Brain pericyte (primary cell): ENCODE measurements at places on chromosomes 13 and 19.

- DNase-seq: no peak
Measured at GRCh38 chr19:5718579-5719273, 1.2 kb downstream of the LONP1 start.

- DNase-seq: no peak
Measured at GRCh38 chr19:4660181-4660791, 9.9 kb downstream of the MYDGF start.

DNA sequence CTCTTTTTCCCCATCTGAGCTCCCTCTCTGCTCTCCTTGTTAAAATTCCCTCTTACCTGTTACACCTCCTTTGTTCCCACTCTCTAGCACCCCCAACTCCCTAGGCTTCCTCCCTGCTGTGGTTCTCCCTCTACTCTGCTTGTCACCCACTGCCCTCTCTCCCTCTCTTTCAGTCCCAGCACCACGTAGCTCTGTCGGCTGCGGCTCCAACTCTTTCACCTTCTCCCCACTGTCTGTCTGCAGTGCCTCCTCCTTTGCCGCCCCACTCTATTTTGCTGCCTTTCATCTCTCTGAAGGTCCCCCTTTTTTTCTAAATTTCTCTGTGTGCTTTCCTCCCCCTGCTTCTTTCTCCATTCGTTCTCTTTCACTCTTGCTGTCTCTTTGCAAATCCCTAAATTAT is 1.1 kb downstream of the ZNF836 start:
- DNase-seq: no peak

DNA sequence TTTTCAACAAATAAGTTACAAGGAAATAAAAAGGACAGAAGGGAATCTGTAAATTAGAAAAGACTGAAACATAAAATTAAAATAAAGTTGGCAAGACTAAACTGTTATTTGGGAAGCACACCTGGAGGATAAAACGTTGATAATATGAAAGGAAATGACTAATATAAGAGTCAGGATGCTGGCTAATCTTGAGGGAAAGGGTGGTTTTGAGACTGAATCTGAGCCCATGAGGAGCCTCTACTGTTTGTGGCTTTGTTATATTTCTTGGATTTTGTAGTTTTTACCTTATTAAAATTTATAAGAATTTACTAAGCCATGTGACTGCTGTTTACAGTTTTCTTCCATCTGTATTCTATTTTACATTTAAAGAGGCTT is 718.0 kb upstream of the SPRY2 start:
- no peak for DNase-seq

DNA sequence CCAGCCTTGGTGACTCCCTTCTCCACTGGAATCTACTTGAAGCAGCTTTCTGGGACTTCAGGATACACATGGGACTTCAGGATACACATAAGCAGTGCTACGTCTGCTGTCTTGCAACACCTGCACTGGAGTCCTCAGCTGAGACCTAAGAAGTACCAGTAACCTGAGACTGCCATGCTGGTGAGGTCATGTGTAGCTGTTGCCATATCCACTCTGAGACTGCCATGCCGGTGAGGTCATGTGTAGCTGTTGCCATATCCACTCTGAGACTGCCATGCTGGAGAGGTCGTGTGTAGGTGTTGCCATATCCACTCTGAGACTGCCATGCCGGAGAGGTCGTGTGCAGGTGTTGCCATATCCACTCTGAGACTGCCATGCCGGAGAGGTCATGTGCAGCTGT is 937.9 kb downstream of the EFNB2 start:
- no peak for DNase-seq

DNA sequence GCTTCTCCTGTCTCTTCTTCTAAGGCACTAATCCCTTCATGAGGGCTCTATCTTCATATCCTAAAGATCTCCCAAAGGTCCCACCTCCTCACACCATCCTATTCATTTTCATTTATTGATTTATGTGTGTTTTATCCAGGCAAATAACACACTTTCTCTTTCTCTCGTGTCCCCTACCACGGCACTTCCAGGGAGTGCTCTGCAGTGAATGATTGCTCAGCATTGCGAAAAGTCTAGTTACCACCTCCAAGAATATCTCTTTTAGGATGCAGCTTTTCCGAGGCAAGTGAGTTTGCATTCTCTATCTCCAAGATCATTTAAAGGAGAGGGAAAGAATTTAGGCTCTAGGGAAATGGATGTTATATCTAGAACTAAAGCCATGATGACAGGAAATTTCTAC is 101.7 kb downstream of the MIPEP start:
- no peak for DNase-seq

GRCh38 chr19:10603084-10603872 is 16.2 kb upstream of the AP1M2 start:
- no peak for DNase-seq

GRCh38 chr19:14940266-14940665 is 1.0 kb upstream of the OR7C2 start:
- DNase-seq: no peak

DNA sequence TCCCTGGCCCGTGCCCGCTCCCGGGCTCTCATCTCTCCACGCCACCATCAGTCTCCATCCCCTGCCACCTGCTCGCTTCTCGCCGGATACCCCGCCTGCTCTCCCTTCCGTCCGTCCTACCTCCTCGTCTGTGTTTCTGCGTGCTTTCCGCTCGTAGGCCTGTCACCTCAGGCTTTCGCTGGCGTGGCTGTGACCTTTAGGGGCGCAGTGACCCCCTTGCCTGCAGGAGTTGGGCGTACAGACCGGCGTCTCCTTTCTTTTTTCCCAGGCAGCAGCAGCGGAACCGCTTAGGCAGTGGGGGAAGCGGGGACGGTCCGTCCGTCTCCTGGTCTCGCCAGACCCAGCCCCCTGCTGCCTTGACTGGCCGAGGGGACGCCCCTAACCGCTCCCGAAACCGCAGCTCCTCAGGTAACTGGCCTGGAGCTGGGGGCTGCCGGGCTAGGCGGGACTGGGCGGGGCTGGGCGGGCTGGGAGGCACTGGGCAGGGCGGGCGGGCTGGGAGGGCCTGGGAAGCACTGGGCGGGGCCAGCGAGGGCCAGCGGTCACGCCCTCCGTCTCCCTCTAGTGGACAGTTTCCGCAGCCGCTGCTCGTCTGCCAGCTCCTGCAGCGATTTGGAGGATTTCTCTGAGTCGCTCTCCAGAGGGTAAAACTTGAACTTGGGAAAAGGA is 6.3 kb downstream of the PGLYRP1 start:
- no peak for DNase-seq

DNA sequence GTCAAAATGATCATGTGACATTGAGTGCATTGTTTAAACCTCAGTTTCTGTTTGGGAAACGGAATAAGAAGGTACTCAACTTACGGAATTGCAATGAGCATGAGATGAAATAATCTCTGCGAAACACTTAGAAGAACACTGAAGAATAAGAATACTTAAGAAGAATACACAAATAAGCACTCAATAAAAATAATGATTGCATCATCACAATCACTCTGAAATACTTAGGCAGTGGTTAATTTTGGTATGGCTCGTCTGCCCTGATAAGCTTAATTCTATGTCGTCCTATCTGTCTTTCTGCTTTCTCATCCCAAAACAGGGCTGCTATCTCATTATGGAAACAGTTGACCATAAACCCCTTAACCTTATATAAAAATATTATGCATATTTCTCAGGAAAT is 823.6 kb downstream of the DIAPH3 start:
- DNase-seq: no peak

GRCh38 chr13:31761951-31762350 is 22.6 kb downstream of the RXFP2 start:
- DNase-seq: no peak

GRCh38 chr13:106527445-106527801 is 8.0 kb downstream of the EFNB2 start:
- DNase-seq: no peak

GRCh38 chr19:3575260-3575741 is 2.6 kb downstream of the HMG20B start:
- no peak for DNase-seq

GRCh38 chr19:22605275-22606211 is 28.6 kb upstream of the ZNF492 start:
- no peak for DNase-seq

GRCh38 chr19:2214251-2214650 is 21.9 kb downstream of the PLEKHJ1 start:
- no peak for DNase-seq

- DNase-seq: no peak
Measured at GRCh38 chr19:35935911-35936737, at the start of gene LRFN3. LRFN3 (plus strand) TSS chr19:35936374; CDS start chr19:35939426, 3,052 bp downstream.

- no peak for DNase-seq
Measured at GRCh38 chr13:99542788-99543406, 41.6 kb downstream of the TM9SF2 start.

- DNase-seq: no peak
Measured at GRCh38 chr19:32404213-32404932, 1.2 kb upstream of the DPY19L3 start.
